Activated CD8-positive, alpha-beta memory T cell treated with anti-CD3 and anti-CD28 coated beads for 4 hours (primary cell): ENCODE measurements at places on chromosomes 3 and 15.

GRCh38 chr15:92395098-92395635 is 1.5 kb downstream of the ST8SIA2 start:
- no peak for DNase-seq

DNA sequence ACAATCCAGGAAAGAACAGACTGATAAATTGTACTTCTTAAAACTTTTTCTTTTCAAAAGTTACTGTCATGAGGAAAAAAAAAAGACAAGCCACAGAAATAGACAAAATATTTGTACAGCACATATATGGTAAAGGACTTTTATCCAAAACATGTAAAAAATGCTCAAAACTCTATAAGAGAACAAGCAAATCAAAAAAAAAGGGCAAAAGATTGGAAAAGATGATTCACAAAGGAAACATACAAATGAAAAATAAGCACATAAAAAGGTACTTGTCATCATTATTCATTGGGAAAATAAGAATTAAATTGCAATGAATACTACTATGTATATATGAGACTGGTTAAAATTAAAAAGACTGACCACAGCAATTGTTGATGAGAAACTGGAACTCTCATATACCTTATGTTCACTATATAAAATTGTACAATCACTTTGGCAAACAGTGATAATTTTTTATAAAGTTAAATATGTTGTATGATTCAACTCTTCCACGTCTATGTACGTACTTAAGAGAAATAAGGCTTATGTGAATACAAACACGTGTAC is 39.7 kb downstream of the DIPK2A start:
- no peak for DNase-seq

GRCh38 chr3:100325827-100326226 is 8.7 kb upstream of the NIT2 start:
- DNase-seq = no peak

GRCh38 chr15:70101459-70102113 is 3.9 kb upstream of the TLE3 start:
- no peak for DNase-seq

- DNase-seq = no peak
These were observed 78.1 kb downstream of the DCUN1D1 start for GRCh38 chr3:182902236-182902635.

DNA sequence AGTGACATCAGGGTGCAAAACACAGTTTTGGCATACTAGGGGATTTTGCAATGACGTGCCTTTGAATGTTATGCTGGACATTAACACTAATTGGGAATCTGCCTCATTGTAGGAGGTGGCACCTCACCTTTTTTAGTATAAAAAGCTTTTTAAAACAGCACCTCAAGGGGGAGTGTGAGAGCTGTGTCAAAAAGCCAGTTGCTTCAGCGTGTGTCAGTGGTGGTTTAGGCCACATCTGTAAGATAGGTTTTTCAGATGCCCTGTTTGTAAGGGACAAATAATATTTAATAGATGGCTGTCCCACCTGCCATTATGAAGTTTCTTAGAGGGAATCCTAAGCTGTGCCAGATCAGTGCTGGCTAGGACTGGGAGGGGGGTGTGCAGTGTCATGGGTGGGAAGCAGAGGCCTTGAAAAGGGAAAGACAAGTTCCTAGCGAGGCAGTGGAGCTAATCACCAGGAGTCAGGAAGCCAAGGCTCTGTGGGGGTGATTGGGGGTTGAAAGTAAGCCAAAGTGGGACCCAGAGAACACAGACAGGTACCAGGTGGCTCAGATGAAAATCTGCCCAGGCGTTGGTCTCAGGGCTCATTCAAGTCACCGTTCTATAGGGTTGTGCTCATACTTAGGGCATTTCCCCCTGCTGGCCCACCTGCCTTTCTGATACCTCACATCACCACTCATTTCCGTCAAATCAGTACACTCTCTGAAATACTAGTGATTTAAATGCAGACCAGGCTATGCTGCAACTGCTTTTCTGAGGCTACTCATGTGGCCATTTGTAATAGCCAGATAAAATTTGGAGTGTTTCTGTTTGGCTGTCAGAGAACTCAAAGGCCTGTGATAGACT is 120.5 kb downstream of the BBX start:
- DNase-seq = no peak

- no peak for DNase-seq
These were observed 40.8 kb upstream of the FILIP1L start for GRCh38 chr3:100155128-100155527.

- no peak for DNase-seq
These were observed 28.8 kb downstream of the CYP8B1 start for GRCh38 chr3:42846685-42847522.

- no peak for DNase-seq
These were observed 4.7 kb downstream of the LMAN1L start for GRCh38 chr15:74817370-74817737.

DNA sequence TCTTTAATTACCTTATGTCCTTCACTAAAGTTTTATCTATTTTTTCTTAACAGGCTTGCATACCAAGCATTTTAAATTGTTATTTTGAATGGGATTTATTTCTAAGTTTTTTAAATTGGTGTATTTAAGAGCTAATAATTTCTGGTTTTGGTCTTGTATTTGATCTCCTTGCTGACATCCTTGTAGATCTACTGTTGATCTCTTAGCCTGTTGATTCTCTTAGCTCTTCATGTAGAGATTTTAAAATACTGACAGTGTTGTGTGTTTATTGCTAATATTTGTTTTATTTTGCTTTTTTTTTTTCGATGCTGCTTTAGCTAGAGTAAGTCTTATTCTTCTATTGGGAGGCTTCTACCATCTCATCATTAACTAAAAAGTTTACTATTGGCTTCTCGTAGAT is 65.5 kb downstream of the PLCL2 start:
- no peak for DNase-seq

DNA sequence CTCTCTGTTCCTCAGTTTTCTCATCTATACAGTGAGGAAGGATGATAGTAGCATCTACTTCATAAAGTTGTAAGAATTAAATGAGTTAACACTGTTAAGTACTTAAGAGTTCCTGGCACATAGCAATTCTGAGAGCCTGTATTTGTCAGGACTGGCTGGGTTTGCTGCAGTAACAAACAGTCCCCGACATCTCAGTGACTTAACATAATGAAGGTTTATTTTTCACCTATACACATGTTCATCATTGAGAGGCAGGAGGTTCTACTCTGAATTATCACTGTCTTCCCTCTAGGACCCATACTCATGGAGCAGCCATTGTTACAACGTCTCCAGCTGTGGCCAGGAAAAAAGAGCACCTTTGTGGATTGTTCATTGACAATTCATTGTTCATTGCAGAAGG is 190.6 kb upstream of the PROK2 start:
- no peak for DNase-seq

DNA sequence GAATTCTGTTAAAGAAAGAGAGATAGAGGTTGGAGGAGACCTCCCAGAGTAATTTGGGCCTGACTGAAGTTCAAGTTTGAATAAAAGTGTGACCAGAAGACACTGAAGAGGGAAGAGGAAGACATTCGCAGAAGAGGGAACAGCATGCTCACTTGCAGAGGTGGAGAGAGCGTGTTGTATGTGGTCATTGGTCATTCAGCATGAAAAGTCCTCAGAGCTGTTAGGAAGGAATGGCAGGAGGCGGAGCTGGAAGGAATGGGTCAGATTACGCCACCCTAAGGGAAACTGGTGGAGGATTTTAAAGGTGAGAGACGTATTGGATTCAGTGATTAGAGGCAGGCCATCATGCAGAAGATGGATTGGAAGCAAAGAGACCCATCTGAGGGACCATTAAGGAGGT is 41.6 kb downstream of the IQCH start:
- no peak for DNase-seq

DNA sequence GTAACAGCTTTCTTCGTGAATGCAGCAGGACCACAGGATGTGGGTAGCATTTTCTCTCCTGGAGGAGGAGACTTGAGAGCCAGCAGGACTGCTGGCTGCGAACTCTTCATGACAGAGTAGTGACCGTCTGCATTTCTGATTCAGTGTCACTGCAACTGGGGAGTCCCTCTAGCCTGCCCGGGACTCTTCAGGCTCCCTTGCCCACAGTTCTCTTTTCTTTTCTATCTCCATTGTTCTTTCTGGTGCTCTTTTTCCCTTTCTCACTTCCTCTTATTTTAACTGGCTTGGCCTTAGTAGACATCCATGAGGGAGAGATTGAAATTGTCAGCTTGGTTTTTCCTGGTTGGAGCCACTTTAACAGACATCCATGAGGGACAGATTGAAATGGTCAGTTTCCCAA is 49.9 kb upstream of the P2RY1 start:
- no peak for DNase-seq
